Activated CD4-positive, CD25-positive, alpha-beta regulatory T cell treated with anti-CD3 and anti-CD28 coated beads, Interleukin-2, amount 50 U/mL, for 72 hours (primary cell): ENCODE measurements at places on chromosomes 4 and X.

GRCh38 chr4:153758688-153759406, 977 bp downstream of the RNF175 start:
- DNase-seq: no peak

GRCh38 chr4:150145090-150145945, 67.1 kb downstream of the DCLK2 start:
- DNase-seq: no peak

GRCh38 chrX:48713847-48714246, 17.3 kb downstream of the SUV39H1 start:
- no peak for DNase-seq

DNA sequence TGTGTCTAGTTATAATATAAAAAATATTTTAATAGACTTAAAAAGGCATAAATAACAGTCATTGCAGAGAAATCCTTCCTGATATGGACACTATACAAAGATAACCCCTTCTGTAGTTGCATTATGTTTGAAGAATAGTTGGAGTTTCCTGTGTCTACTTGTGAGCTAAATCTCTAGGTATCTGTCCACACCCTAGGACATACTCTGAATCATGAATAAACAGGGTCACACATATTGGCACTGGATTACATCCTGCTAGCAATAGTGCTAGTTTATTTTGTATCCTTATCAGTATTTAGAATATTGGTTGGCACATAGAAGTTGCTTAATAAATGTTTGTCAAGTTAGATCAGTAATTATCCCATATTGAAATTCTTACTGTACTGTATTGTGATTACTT, 173.9 kb downstream of the GRXCR1 start:
- DNase-seq: no peak

- DNase-seq: no peak
Measured at GRCh38 chr4:88570001-88570400, 22.3 kb upstream of the HERC3 start.

- DNase-seq: no peak
Measured at GRCh38 chr4:74320559-74321118, 12.4 kb downstream of the EPGN start.

DNA sequence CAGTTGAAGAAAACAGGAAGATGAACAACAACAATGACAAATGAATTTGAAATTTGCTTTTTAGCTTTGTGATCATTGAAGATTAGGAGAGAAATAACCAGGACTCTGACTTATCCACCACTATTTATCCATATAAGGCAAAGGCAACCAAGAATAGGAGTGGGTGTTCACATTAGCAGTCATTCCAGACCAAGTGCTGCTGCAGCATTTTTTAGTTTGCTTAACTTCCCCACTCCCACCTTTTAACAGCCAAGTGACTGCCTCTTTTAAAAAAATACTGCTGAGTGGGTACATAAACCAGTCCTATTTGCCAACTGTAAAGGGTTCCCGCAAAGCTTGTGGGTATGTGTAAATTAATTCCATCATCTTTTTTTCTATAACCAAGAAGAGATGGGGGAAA, 230.9 kb downstream of the IQCM start:
- no peak for DNase-seq

DNA sequence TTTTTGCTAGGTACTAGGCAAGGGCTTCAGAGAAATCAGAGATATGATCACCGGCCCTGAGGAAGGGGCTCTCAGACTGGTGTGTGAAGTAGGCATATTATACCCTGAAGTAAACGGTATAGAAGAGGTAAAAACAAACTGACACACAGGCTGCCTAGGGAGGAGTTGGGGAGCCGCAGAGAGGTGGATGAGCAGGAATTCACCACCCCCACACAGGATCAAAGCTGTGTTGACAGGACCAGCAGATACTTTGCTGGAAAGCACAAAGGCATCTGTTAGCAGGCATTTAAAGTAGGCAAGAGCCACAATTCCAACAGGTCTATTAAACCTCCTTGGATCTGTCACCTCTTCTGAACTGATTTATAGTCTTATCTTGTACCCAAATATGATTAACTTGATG, 71.8 kb upstream of the GPR34 start:
- no peak for DNase-seq

- no peak for DNase-seq
Measured at GRCh38 chr4:185868983-185869382, 57.0 kb upstream of the SORBS2 start.

GRCh38 chr4:40769266-40769665, 19.5 kb downstream of the NSUN7 start:
- no peak for DNase-seq

DNA sequence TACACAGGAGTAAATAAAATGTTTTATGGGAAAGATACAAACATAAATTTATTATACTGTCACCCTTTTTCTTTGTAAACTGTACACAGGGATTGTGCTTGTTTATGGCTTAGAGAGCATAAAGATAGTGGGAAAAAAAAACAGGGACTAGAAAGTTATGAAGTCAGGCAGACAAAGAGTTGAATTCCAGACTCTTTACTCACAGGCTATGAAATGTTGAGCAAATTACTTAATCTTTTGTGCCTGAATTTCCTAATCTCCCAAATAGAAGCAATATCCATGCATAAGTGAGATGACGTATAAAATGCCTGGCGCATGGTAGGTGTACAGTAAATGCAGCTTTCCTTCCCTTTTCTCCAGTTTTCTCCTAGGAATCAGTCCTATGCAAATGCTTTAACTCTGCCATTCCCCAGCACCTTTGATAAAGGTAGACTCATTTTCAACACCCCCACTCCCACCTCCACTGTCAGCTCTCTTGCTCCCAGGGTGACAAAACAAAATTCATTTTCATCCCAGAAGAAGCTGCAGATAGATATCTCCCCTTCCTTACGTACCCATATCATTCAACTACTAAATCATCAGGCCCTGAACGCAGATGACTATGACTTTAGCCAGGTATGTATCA, 44.5 kb upstream of the BTC start:
- DNase-seq: no peak

DNA sequence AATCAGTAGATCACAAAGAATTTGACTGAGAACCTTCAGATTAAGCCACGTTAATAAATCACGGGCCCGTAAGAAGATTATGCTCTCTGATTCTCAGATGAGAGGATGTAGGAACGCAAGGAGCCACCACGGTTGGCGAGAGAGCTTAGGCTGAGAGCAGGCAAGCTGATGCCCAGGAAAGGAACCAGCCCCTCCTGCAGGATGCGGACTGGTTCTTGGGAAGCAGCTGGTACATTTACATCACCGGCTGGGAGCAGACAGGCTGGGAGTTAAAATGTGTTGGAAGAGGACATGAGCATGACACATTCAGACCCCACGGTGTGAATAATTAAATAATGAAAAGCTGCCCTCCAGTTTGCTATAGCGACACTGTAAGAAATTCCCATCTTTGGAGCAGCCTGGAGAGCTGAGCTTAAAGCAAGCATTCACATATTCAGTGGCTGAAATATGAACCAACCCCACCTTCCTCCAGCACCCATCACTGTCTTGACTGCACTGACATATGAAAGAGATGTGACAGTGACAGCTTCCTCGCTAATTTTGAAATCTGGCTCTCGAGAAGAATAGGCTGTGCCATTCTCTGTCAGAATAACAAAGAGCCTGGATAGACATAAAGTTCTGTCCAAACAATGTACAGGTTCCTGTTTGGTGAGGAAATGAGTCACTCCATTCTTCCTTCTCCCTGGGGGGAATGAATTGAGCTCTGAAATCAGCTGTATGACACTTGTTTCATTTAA, 33.1 kb downstream of the LNX1 start:
- DNase-seq: no peak

DNA sequence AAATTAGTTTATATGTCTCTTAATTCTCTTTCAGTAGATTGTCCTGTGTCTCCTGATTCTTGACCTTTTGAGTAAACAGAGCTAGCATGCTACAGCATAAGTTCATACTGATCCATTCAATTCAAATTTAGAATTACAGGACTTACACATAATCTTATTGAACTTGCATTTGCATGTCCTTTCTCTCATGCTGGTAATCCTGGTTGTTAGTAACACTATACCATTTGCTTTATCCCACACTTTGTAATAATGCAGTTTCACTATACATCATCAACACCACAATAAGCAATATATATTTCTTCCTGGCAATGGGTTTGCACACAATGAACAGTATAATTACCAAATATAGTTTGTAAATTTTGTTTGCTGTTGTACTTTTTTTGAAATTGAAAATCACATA, 937.2 kb upstream of the GRID2 start:
- DNase-seq: no peak

GRCh38 chrX:7163146-7163677, 15.3 kb upstream of the PUDP start:
- DNase-seq: no peak

DNA sequence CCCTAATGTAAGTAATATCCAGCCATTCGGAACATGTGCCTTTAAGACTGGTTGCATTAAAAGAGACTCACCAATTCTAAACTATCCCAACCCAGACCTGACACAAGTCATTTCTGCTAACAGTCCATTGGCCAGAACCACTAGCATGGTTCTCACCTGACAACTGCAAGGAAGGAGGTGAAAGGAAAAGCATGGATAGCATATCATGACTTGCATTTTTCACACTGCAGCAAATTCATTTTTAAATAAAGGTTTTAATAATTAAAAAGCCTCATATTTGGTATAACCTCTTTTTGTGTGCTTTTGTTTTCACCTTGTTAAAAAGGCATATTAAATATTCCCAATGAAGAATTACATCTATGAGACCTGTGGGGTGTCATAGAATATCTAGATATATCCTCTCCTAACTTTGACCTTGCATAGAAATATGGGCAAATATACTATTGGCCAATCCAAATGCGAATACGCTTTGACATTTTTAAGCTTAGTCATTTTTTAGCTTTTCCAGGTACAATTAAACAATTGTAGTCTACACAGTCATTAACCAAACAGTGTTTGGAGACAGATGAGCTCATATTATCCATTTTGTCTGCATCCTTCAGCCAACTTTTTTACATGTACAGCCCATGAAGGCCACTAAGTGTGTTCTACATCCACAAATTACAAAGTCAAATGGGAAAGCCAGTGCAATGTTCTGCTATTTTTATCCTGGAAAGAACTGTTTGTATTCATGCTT, 295.3 kb downstream of the PDGFC start:
- DNase-seq: no peak

GRCh38 chr4:174210952-174211490, 72.4 kb downstream of the FBXO8 start:
- DNase-seq: no peak

DNA sequence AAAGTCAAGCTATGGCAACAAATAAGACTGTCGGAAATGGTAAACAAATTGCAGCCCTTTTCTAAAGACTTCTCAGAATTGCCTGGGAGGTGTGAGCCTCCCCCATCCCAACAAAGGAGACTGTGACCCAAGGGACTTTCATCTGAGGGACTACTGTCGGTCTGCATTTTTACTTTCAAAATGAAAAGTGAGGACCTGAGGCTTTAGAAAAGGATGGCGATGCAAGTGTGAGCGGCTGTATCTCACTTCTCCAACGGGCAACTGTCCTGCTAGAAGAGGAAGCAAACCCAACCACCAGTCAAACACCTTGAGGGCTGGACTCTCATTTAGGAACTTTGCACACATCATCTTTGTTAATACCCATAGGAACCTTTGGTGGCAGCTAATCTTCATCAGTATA, 62.6 kb upstream of the CLNK start:
- DNase-seq: no peak

- no peak for DNase-seq
Measured at GRCh38 chrX:47030339-47030738, 47.9 kb upstream of the RGN start.

DNA sequence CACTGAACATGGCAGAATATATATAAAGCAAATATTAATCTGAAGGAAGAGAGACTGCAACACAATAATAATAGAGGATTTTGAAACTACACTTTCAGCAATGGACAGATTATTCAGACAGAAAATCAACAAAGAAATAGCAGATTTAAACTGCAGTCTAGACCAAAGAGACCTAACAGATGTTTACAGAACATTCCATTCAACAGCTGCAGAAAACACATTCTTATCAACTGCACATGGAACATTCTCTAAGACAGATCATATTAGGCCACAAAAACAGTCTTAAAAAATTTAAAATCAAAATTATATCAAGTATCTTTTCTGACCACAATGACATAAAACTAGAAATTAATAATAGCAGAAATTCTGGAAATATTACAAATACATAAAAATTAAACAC, 27.1 kb downstream of the CENPE start:
- no peak for DNase-seq

DNA sequence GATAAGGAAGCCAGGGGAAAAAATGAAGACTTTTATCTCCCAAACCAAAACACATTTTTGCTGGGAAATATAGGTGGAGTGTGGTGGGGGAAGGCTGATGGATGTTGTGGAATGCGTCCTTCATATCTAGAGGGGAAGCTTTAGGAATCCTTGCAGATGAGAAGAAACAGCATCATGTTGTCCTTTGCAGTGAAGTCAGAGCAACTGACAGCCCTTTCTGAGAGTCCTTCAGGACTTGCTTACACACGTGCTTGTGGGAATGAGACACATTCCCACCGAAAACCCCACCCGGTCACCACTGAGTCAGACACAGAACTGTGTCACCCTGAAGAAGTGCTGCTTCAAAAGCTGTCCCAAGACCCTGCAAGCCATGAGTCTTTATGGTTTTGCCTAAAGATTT, 81.5 kb downstream of the SHROOM2 start:
- DNase-seq: no peak

DNA sequence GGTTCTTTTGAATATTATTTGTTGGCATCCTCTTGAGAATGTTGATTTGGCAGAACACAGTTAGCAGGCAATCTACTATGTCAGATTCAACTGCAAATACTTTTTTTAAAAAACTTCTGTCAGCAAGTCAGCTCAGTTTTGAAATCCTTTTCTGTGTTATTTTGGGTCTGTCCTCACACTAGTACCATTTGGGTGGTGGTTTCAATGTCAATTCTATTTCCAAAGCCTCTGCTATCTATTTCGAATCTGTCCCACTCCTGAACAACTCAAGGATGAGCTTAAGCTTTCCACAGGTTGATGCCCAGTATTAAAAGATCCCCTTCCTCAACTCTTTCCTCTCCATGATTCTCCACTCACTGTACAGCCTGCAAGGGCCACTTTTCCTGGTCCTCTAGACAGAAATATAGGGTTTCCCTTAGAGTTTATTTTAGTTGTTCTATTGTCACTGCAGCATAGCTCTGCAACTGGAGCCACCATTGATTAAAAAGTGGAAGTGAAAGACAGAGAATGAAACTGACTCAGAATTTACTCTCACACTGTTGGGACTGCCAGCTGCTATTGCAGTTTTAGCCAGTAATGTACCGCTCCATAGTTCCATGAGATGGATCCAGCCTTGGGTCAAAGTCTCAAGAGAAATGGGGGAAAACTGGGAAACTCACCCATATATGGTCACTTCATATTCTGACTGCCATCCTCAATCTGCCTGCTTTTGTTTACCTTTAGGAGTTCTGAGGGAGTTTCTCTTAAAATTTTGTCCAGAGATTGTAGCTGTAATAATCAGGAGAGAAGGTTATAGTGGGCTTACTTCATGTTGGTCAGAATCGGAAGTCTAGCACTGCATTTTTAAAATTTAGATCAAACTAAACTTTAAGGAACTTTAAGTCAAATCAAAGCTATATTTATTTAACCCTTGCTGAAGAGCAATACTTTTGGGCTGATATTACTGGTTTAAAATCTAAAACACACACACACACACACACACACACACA, 14.6 kb downstream of the HDX start:
- no peak for DNase-seq
